ENCODE measurements at places on chromosomes 2 and 18.

GRCh38 chr2:47091118-47091517, 64.0 kb downstream of the STPG4 start:
- DNase-seq = no peak

GRCh38 chr2:79432731-79433146, 80.1 kb upstream of the CTNNA2 start:
- no peak for DNase-seq

- DNase-seq = no peak
These were observed 30.1 kb upstream of the ATL2 start for GRCh38 chr2:38407111-38407682.

DNA sequence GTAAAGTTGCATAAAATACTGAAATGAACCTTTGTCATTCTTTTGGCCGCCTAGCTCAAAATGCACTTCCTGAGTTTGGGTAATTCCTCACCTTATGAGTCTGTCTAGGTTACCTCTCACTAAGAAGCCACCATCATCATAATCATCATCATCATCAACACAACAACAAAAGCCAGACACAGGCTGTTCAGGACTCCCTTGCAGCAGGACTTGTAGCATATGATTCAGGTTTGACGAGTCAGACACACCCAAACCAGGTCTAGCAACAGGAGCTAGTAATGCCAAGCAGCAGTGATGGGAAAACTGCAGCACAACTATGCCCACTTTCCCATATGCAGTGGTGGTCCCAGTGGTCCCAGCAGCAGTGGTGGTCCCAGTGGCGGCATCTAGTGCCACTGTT, 2.8 kb upstream of the SGO2 start:
- no peak for DNase-seq

All from activated CD8-positive, alpha-beta memory T cell treated with anti-CD3 and anti-CD28 coated beads for 1 hour (primary cell).